NCI-H524 treated with DMSO at 0.1 percent for 48 hours (cell line): ENCODE measurements at places on chromosomes 1 and 21.

- no peak for DNase-seq
Observed at GRCh38 chr1:207152792-207153468, 48.9 kb downstream of the C4BPA start.

- DNase-seq = no peak
Observed at GRCh38 chr21:45836694-45837670, 144.6 kb upstream of the COL6A1 start.

DNA sequence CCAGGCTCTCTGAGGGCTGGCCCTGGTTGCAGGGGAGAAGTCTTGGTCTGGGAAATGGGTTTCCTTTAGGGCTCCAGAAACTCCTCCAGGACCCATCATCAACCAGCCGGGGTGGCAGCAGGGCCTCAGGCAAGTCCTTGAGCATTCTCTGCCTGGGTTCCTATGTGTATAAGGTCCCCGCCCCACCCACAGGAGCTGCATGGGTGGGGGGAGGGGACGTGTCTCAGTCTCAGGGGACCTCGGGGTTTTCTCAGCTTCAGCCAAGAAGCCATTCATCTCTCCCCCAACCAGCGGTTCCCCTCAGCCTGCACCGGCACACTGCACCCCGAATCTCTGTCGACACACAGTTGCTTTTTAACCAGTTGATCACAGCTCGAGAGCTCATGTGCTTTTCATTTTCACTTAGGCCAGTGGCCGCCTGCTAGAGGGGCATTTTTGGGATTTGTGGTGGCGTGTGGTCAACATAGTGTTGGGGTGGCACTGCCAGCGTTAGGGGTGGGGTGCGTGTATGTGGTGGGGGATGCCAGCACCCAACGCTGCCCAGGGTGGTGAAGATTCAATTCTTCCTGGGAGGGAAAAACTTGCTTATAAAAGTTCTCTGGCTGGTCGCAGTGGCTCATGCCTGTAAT, 6.5 kb downstream of the RUNX3 start:
- no peak for DNase-seq

GRCh38 chr1:227370533-227371254, 52.4 kb upstream of the CDC42BPA start:
- DNase-seq = no peak

- no peak for DNase-seq
Observed at GRCh38 chr1:159177272-159177907, 6.0 kb downstream of the CADM3 start.

DNA sequence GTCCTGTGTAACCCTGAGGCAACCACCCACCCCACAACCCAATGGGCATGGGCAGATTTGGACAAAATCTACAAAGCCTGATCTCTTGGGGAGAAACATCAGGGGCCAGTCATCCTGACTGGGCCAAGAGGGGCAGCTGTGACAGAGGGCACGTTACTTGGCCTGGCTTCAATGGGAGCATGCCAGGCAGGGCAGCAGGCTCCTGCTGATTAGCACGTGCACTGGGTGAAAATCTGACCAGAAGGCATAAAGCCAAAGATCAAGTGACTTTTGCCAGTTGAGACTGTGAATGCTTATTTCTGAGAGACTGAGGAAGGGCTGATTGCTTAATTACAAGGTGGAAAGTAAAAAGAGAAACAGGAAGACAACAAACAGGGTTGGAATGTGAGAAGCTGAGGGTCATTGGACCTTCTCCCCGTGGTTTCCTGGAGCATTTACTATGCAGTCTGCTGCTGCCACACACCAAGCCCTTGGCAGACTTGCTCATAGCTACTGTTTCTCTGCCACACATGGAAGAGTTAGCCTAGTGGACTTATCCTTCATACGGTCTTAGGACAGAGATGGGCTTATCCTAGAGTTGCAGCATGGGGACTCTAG, 39.8 kb upstream of the TNR start:
- DNase-seq = no peak

- no peak for DNase-seq
Observed at GRCh38 chr1:56385314-56385713, 194.0 kb downstream of the PLPP3 start.

- DNase-seq = no peak
Observed at GRCh38 chr1:217540321-217540720, 90.6 kb downstream of the GPATCH2 start.

- no peak for DNase-seq
Observed at GRCh38 chr1:7555391-7556185, 215.5 kb upstream of the VAMP3 start.

DNA sequence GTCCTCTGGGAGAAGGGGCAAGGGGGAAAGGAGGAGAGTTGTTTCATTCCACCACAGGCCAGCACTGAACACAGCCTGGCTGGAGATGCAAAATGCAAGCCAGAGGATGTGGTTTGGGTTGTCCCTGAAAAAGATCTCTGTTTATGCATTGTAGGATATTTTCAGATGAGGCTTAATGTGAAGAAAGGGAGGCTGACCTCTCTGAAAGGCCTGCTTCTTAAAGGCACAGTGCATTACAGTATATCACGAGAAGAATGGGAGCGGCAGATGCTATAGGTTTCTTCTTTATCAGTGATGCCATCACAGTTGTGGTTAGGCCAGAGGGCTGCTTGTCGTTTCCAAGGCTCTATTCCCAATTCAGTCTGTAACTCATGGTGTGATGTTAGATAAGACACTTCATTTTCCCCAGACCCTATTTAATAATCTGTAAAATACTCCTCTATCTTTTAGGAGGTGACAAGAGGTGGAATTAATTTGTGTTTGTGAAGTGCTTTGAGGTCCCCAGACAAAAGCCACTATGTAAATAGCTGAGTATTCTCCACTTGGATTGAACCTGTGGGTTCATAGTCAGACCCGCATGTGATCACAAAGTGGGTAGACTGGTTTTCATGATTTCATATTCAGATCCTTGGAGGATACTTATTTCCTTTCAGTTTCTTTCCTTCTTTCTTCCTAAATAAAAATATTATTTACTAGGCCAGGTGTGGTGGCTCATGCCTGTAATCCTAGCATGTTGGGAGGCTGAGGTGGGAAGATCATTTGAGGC, 76.5 kb upstream of the WDR26 start:
- no peak for DNase-seq

DNA sequence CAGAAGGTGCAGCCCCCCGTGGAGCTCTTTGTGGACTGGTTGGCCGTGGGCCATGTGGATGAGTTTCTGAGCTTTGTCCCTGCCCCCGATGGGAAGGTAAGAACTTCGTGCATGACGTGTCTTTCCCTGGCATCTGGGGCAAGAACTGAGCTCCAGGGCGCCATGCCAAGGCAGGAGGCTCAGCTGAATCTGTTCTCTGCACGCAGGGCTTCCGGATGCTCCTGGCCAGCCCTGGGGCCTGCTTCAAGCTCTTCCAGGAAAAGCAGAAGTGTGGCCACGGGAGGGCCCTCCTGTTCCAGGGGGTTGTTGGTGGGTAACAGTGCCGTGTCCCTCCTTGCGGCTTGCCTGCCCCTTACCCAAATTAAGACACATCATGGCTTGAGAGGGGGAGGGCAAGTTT, 27.7 kb downstream of the PADI3 start:
- DNase-seq = no peak

GRCh38 chr1:47991187-47991586, 6.0 kb downstream of the TRABD2B start:
- DNase-seq = no peak

DNA sequence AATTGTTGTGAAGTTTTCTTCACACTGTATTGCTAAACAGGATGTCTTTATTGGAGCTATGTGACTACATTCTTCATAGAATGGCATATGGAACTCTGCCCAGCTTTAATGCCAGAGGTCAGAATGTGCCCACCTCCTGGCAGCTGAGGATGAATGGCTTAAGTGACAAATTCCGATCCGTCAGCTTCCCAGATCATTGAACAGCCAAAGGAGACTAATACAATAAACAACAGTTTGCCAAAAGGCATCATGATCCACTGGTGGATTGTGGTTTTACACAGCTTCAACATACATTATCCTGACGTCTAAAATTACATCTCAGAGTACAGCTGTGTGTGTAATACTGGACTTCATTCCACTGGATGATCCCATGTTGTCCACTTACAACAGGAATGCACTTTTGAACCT, 68.7 kb upstream of the C1orf105 start:
- DNase-seq = no peak

DNA sequence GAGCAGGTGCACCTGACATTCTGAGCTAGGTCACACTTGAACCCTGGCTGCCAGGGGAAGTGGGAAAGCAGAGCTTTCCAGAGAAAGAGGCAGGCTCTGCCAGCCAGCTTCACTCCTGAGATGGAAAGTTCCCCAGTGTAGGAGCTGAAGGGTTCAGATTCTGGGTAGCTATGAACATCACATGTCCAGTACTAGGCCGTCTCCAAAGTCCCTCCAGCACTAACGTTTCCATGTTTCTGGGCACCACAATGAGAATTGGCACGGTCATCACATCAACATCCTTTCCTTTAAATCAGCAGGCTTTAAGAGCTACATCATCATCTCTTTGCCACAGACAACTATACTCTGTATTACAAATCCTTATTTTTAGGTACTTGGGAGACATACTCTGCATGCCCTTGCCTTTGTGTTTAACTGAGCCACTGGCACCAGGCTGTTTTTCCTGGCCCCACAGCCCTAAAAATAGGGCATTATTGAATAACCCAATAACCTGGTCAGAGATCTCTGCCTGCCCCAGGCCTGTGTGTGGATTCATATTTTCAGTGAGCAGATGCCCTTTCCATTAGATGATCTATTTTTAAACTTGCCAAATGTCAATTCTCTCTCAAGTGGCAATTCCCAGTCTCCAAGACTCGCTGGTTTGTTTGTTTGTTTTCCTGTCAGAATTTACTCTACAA, 35.4 kb upstream of the USP24 start:
- DNase-seq = peak; percentile 23

- DNase-seq = no peak
Observed at GRCh38 chr21:44498280-44499210, 41.5 kb downstream of the KRTAP10-1 start.

DNA sequence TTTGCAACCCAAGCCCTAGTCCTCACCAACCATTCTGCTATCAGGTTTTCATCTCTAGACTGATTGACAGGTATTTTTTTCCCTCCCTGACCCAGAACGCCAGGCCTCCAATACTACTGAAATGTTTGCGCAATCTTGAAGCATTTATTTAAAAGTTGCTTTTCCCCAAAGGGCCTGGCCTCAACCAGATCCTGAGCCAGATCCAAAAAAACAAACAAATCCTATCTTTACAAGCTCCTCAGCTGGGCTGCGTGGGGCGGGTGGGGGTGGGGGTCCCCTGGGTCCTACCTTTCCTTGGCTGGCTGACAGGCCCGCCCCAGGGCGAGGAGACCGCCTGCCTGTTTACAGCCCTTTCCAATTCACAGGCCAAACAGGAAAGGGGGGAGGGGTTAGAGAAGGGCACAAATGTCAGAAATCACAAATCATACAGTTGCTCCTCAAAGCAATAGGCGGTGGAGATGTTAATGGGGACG, 98.8 kb downstream of the FOXD2 start:
- DNase-seq = no peak

- no peak for DNase-seq
Observed at GRCh38 chr1:79283451-79283850, 276.9 kb upstream of the ADGRL4 start.

DNA sequence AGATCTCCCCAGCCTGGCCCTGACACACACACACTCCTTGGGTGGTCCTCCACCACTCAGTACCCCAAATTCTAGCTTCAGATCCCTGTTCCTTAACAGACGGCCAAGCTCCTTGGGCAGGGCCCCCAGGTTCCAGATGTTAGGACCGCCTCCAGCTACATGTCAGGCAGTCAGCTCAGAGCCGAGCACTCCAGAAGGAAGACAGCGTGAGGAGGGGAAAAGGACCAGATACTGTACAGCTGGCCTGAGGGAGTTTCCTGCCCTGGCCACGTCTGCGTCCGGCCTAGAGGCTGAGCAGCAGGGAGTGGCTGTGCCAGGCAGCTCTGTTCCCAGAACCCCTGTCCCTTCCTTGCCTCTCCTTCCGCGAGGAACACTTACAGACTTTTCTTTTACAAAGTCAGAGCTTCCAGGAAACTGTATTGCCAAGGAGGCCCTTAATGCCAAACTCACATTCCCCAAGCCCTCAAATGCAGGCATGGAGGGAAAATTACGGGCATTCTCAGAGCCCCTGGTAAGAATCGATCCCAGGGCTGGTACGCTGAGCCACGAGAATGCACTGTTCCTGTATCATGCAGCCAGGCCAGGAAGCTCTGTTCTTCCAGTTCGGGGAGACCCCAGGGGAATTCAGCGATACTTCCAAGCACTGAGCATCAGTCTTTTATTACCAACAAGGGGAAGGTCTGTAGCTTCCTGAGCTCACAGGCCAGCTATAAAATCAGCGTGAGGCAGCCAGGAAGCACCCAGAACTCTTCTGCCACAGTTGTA, 45.2 kb upstream of the CNTN2 start:
- DNase-seq = no peak

- DNase-seq = no peak
Observed at GRCh38 chr1:117760485-117760884, 154.6 kb downstream of the TENT5C start.
